ENCODE measurements at places on chromosomes 2 and 18.

- no peak for DNase-seq
These were observed 111.8 kb downstream of the EPB41L3 start for GRCh38 chr18:5431836-5432575.

- DNase-seq = no peak
These were observed 67.4 kb upstream of the ACVR1C start for GRCh38 chr2:157696036-157696435.

DNA sequence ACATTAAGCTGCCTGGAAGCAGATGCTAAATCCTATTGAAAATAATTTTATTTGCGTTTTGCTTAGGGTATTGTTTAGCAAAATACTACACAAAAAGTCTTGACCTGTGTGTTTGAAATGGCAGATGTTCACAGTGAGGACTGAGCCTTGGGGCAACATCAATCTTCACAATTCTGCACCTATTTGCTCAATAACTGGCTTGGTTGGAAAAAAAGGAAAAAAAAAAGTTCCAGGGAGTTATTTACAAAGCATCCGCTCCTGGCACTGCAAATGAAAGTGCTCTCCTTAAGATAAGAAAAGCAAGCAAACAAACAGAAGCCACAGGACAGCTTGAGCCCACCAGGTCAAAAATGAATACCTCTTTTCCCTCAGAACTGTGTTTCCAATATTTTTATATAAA lies 77.7 kb downstream of the MAP2 start:
- DNase-seq = no peak

DNA sequence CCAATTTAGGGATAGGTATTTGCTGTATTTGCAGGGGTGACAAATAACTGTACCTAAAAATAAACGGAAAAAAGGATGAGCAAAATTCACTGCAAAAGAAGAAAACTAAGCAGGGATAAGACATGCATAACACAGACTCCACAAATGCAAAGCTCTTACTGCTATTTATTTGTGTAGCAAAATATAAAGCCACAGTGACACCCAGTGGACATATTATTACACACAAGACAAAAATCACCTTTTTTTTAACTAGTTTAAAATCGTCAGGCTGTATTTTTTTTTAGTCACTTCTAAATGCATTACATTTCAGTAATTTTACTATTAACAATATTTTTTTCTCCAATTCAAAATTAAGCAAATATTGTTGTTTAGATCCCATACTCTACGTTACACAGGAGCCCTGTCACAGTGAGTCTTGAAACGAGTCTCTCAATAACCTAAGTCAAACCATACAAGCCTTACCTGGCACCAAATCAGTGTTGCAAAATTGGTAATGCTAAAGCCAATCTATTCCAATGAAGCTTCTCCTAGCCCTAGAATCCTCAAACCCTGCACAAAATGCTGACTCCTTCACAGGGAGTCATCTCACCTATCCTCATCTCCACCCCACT lies 23.7 kb downstream of the METTL4 start:
- DNase-seq = no peak

- no peak for DNase-seq
These were observed 37.9 kb downstream of the EHD3 start for GRCh38 chr2:31271851-31272267.

DNA sequence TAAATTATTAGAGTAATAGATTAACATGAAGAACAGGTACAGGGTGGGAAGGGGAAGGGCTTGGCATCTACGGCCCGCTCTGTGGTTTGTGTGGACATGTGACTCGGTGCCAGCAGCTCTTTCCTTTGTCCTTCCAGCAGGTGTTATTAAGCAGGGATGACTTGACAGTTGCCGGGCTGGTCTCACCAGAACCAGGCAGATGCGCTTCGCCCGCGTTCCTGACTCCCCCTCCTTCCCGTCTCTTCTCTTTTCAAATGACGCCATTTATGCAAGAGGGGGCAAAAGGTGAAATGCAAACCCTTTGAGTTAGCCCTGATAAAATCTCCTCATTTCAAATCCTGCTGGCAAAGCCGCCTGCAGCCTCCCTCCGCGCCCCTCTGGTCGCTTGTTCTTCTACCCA lies 38.9 kb upstream of the MGAT4A start:
- DNase-seq = no peak

- DNase-seq = no peak
These were observed 616 bp downstream of the EML6 start for GRCh38 chr2:54723996-54724559.

DNA sequence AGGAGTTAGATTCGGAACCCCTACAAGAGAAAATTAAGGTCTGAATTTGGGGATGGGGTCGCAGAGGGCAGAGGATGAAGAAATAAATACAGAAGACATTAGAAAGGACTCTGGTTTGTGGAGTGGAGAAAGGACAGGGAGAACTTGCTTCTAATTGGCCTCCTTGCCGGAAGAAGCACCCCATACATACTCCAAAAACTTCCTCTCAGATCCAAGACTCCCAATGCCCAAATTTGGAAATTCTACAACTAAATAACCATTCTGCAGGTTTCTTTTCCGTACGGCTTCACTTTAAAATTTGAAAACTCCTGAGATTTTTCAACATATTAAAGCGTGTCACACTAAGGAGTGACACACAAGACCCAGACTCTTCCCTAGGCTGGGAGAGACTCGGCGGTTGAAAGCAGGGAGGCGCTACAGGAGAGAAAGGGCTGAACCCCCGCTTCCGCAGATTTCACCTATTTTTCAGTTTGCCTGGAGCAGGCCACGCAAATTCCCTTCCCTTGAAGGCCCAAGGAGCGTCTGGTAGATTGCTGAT lies 478 bp downstream of the CLHC1 start:
- no peak for DNase-seq

DNA sequence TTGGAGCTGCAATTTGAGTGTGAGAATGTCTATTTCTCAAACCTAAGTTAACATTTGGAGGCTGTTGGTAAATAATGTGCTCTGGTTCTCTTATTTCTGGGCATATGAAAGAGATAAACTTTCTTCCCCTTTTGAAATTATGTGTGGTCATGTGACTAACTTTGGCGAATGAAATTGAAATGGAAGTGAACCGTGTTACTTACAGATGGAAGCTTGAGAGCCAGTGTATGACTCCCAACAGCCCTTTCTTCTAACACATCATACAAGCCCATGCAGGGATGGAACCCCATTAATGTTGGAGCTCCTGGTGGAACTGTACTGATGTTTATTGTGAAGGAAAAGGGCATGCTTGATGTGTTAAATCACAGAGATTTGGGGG lies 725.8 kb downstream of the TSN start:
- DNase-seq = no peak

DNA sequence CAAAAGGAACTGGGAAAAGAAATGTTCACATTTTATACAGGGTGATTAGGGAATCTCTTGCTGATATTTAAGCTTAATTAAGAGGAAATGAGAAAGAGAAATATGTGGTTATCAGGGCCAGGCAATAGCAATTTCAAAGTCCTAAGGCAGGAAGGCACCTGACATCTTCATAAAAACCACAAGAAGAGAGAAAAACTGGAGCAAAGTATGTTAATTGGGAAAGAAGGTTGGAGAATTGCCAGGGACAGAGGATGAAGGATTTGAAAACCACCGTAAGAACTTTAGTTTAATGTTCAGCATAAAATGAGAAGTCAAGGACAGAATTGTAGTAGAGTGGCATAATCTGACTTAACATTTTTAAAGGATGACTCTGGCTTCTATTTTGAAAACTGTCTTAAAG lies 691.8 kb upstream of the NRXN1 start:
- no peak for DNase-seq

DNA sequence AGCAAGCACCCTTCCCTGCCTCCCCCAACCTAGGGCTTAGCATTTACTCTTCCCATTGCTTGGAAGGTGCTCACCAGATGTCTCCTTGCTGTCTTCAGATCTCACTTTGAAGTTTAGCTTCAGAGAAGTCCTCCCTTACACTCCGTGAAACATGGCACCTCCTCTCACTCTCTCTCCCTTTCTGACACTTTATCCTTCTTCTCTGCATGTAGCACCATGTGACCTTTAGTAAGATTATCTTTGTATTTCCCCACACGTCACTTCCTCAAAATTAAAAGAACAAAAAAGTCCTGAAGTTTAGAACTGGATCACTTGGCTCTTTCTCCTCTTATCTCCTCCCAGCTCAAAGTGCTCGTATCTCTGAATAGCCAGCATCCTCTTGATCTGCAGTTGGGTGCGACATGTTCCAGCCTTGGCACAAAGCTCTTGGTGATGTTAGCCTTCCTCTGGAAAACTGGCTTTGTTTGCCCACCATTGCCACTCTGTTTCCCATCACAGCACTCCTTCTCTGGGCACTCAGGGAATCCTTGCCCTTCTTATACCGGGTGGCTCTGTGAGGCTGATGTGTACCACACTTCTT lies 40.6 kb upstream of the EPAS1 start:
- DNase-seq = no peak

GRCh38 chr2:30577151-30577550 lies 130.1 kb downstream of the LCLAT1 start:
- DNase-seq = no peak

- DNase-seq = no peak
These were observed 119.1 kb downstream of the CCDC74A start for GRCh38 chr2:131646669-131647297.

GRCh38 chr2:182758379-182758778 lies 42.3 kb downstream of the DNAJC10 start:
- no peak for DNase-seq

GRCh38 chr2:15674637-15675455 lies 83.2 kb downstream of the DDX1 start:
- no peak for DNase-seq

DNA sequence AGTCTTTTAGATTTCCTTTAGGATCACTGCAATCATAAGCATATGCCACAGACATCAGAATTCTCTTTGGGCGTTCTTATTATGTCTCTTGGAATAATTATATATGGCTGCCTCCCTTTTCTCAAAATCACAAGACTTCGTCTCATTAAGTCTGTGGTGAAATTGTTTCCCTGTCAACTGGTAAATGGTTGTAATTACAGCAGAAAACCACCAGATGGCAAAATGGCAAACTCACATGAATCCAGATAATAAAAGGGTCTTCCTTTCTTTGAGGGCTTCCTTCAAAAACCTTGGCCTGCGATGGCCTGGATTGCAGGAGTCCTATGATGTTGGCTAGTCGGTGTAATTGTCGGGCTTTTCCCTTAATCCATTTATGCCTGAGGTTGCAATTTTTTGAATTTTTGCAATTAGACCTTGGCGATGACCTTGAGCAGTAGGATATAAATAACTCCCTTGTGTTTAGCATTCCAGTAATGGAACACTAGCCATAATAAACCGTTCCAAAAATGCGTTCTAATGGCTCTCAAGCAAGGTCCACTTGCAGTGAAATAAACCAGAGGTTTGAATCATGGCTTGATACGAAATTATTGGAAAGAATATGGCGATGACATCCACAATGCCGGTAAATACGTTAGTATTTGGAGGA lies 656.4 kb downstream of the MBD2 start:
- peak; percentile 11 for DNase-seq

GRCh38 chr2:119871725-119872124 lies 112.0 kb downstream of the PTPN4 start:
- no peak for DNase-seq

DNA sequence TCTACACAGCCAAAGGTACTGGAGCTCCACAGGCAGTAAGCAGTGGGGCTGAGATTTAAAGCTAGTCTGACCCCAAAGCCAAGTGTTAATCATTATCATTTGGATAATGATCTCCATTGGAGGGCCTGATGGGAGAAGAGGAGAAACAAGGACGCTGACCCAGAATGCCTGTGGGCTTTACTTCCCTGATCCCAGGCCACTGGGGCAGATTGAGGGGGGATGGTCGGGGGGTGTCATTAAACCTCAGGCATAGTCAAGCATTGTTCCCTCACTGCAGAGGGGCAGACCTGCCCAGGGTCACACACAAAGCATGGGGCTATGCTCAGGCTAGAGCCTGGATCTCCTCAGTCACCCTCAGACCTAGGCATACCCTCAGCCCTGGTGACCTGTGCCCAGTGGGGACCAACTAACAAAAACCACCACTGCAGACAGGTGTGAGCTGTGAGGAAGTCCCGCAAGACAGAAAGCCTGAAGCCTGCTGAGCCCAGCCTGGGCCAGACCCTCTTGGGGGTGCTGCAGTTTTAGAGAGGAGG lies 53.4 kb downstream of the SDC1 start:
- DNase-seq = no peak

GRCh38 chr2:110925479-110925878 lies 193.1 kb downstream of the ACOXL start:
- DNase-seq = no peak

DNA sequence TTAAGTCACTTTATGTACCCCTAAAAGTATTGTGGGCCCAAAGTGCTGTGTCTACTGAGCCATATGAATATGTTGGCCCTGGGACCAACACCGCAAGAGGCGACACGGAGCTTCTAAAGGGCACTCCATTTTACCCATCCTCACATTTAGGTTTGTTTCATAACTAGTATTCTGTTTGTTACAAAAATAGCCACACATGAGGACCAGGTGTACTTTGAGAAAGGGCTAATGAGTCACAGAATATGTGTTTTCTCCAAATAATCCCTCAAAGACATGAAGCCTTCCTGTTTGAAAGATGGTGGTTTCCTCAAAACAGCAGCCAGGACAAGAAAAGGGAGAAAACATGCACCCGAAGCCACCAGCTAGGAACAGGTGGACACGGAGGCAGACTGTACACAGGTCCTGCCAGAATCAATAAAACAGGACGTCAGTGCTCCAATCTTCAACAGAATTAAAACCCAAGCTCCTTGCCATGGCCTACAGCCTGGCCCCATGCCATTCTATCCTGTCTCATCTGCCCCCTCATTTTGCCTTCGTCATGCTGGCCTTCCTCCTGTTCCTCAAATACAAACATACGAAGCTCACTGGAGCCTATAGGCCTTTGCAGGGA lies 21.8 kb upstream of the GRB14 start:
- DNase-seq = no peak

- DNase-seq = no peak
These were observed 74.0 kb downstream of the BCL11A start for GRCh38 chr2:60479226-60480088.

DNA sequence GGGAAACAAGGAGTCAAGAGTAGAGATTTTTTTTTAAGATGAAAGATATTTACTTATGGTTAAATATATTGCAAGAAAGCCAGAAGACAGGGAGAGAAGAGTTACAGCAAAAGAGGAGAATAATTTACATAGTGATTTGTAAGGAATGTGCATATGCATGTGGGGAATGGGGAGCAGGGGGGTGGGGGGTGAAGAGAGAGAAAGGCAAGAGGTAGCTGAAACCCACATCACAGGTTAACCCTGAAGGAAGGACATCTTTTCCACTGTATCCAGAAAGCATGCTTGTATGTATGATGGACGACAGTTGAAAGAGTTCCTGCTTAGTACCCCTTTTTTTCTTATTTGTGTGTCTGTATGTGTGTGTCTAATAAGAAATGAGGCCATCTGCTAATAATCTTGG lies 371.9 kb downstream of the RAD51AP2 start:
- DNase-seq = no peak

GRCh38 chr2:144480285-144480684 lies 39.6 kb downstream of the ZEB2 start:
- no peak for DNase-seq
